ENCODE measurements at places on chromosomes 3 and 15.

GRCh38 chr3:148186881-148187280 is 510.8 kb upstream of the AGTR1 start:
- no peaks in the 10 kb centered on the region for H3K36me3 ChIP-seq
- no peak for DNase-seq
- H3K4me3 ChIP-seq = no peak overlapping the region
- H3K27ac ChIP-seq = no peak overlapping the region
- no peaks in the 10 kb centered on the region for H3K4me1 ChIP-seq
- no peaks in the 10 kb centered on the region for H3K27me3 ChIP-seq

- DNase-seq = no peak
- no peaks in the 10 kb centered on the region for H3K27me3 ChIP-seq
- peak overlapping the region; percentile 9 for H3K27ac ChIP-seq
- peaks cover 12% of the 10 kb centered on the region for H3K4me1 ChIP-seq
- peaks cover 14% of the 10 kb centered on the region for H3K36me3 ChIP-seq
These were observed 23.4 kb upstream of the GATM start for GRCh38 chr15:45401665-45402161.

DNA sequence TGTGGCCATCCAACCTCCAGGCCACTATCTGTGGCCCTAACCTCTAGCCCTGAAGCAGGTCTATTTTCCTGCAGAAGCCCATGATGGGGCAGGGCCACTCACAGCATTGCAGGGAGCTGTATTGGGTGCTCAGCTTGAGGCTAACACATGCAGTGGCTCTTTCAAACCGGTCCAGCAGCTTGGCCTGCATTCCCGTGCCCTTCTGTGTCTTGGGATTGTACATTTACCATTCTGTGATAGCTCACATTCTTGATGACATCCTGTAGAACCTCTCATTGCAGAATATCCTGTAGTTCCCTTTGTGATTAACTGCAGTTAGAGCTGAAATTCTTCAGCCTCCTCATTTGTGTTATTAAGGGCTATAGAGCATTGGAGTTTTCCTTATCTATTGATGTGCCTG is 60.8 kb upstream of the ANKRD34C start:
- DNase-seq = no peak
- no peaks in the 10 kb centered on the region for H3K36me3 ChIP-seq
- no peak overlapping the region for H3K27ac ChIP-seq
- no peak overlapping the region for H3K4me3 ChIP-seq
- H3K4me1 ChIP-seq = no peaks in the 10 kb centered on the region

DNA sequence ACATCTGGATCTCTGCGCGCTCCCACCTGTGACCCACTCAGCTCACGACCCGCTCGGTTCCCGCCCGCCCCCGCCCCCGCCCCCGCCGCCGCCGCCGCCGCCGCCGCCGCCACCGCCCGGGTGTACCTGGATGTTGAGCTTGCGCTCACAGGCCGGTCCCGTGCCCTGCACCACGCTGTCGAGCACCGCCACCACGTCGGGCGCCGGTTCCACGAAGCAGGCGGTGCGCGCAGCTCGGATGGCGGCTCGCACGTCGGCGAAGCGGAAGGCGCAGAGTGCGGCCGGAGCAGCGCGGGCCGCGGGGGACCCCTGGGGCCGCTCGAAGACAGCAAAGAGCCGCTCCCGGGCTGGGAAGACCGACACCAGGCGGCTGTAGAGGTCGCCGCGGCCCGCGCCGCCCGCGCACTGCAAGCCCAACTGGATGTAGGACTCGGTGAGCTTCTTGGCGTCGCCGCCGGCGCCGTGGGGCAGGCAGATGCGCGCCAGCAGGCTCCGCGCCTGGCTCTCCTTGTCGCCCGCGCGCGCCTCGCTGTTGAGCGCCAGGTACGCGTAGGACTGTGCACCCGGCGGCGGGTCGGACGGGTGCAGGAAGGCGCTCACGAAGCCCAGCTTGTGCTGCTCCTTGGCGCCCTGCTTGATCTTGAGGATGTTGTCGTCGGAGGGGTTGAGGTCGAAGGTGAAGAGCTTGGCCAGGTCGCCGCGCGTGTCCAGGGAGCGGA is 1.1 kb downstream of the PLXND1 start:
- peak overlapping the region; percentile 69 for H3K4me3 ChIP-seq
- H3K36me3 ChIP-seq = no peaks in the 10 kb centered on the region
- peak; percentile 45 for DNase-seq
- peak overlapping the region; percentile 8 for H3K27ac ChIP-seq
- no peaks in the 10 kb centered on the region for H3K27me3 ChIP-seq

DNA sequence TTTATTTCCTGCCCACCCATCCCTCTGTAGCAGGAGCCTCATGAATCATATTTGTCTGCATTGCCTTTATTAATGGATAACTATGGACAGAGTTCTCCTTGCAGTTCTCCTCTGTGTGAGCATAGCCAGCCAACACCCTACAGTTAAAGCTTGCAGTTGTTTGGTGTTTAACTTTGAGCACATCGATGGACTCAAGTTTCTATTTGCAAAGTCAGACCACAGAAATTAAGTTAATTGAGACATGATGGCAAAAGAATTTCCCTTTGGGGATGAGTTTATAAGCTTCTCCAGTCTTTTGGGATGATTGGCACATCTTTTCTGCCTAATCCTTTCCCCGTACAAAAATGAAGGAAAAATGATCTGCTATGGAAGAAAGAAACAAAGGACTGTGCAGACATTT is 398.9 kb upstream of the THBS1 start:
- no peak for DNase-seq
- H3K36me3 ChIP-seq = no peaks in the 10 kb centered on the region
- H3K27me3 ChIP-seq = no peaks in the 10 kb centered on the region
- no peak overlapping the region for H3K4me3 ChIP-seq

GRCh38 chr15:76576523-76577279 is 240.1 kb downstream of the ISL2 start:
- peak; percentile 70 for DNase-seq
- no peak overlapping the region for H3K4me3 ChIP-seq

GRCh38 chr3:130907966-130908365 is 14.1 kb downstream of the ATP2C1 start:
- no peak for DNase-seq
- H3K27me3 ChIP-seq = no peaks in the 10 kb centered on the region
- peaks cover 17% of the 10 kb centered on the region for H3K4me1 ChIP-seq
- H3K27ac ChIP-seq = no peak overlapping the region
- H3K36me3 ChIP-seq = no peaks in the 10 kb centered on the region

DNA sequence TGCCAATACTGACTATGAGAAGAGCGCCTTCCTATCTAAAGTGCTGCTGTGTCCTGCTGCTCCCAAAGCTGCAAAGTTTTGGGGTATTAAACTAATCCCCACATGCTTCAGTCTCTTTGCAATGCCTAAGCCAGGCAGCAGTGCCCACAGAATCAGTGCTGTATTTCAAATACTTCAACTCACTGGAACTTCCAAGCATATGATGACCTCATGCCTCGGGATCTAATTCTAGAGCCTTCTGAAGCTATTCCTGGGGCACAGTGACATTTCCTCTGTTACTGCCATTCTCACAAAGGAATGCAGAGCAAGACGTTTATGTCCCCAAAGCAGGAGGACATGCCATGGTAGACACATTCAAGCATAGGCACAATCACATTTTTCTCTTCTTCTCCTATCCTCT is 78.5 kb downstream of the CD200 start:
- H3K27ac ChIP-seq = no peak overlapping the region
- H3K27me3 ChIP-seq = no peaks in the 10 kb centered on the region
- H3K36me3 ChIP-seq = no peaks in the 10 kb centered on the region
- H3K4me3 ChIP-seq = no peak overlapping the region
- no peak for DNase-seq

GRCh38 chr3:12750223-12750622 is 8.8 kb downstream of the TMEM40 start:
- DNase-seq = peak; percentile 84
- no peaks in the 10 kb centered on the region for H3K36me3 ChIP-seq
- H3K4me1 ChIP-seq = peaks cover 12% of the 10 kb centered on the region
- H3K4me3 ChIP-seq = no peak overlapping the region

DNA sequence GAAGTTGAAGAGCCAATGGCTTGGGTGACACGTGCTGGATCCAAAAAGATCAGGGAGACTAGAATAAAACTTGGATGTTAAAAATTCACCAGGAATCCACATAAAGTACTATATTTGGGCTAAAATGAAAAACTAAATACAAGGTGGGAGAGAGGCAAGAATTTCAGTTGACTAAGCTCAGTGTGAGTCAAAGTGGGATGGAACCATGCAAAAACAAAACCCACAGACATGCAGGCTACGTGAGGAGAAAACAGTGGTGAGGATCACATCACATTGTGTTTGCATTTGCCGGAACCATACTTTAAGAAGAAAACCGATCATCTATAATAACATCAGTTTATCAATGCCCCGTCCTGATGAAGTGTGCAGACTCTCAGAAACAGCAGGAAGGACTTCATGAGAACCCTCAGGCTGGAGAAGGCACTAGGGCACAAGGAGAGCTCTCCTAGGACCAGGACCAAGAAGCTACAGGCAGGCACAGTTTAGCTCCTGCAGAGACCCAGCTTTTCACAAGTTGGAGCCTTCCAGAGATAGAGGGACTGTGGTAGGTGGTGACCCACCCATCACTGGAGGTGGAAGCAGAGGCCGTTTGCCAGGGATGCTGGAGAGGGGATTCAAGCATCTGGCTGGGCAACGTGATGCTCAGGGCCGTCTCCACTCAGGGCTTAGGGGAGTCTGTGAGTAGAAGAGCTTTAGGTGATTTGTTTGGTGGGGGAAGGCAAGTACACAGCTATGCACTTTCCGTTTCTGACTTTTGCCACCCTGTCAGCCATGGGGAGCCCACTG is 29.0 kb upstream of the NR2E3 start:
- no peak overlapping the region for H3K4me3 ChIP-seq
- peak; percentile 56 for DNase-seq
- H3K27me3 ChIP-seq = no peaks in the 10 kb centered on the region
- H3K36me3 ChIP-seq = no peaks in the 10 kb centered on the region
- peaks cover 16% of the 10 kb centered on the region for H3K4me1 ChIP-seq

GRCh38 chr3:49673715-49674496 is at the start of gene APEH:
Gene APEH (plus strand): TSS chr3:49674351. CDS start chr3:49674402, 51 bp downstream.
- H3K4me1 ChIP-seq = peaks cover 22% of the 10 kb centered on the region
- peak within 1 kb of the TSS; percentile 75 for H3K4me3 ChIP-seq
- no peaks in the 10 kb centered on the region for H3K27me3 ChIP-seq
- DNase-seq = peak; percentile 95
- peaks cover 9% of the 10 kb centered on the region for H3K36me3 ChIP-seq
- H3K27ac ChIP-seq = peak within 1 kb of the TSS; percentile 86

- H3K27ac ChIP-seq = no peak overlapping the region
- peaks cover 9% of the 10 kb centered on the region for H3K27me3 ChIP-seq
- no peak for DNase-seq
These were observed 53.2 kb upstream of the ADPGK start for GRCh38 chr15:72836676-72837330.

DNA sequence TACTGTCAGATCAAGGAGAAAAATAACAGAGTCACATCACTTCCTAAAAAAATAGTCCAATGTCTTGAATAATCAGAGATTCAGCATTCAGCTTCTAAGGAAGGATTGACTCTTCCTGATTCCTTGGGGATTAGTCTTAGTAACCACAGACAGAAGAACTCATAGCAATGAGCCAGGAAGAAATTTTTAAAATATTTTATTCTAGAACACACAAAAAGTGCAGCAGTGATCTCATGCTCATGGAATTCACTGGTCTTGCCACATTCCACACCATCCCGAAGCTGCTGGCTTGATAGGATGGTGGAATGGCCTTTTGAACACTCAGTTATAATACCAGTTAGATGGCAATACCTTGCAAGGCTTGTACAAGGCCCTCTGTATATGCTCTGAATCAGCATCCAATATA is 43.0 kb upstream of the ABI3BP start:
- H3K36me3 ChIP-seq = no peaks in the 10 kb centered on the region
- H3K4me3 ChIP-seq = no peak overlapping the region
- peaks cover 14% of the 10 kb centered on the region for H3K4me1 ChIP-seq
- H3K27ac ChIP-seq = peak overlapping the region; percentile 83
- peak; percentile 96 for DNase-seq

- DNase-seq = peak; percentile 8
- H3K27ac ChIP-seq = no peak overlapping the region
- H3K4me1 ChIP-seq = no peaks in the 10 kb centered on the region
- no peaks in the 10 kb centered on the region for H3K36me3 ChIP-seq
- H3K27me3 ChIP-seq = peaks cover 63% of the 10 kb centered on the region
- H3K4me3 ChIP-seq = no peak overlapping the region
These were observed 9.8 kb downstream of the ONECUT1 start for GRCh38 chr15:52780172-52780980.

- peaks cover 6% of the 10 kb centered on the region for H3K4me1 ChIP-seq
- no peaks in the 10 kb centered on the region for H3K36me3 ChIP-seq
- no peak overlapping the region for H3K4me3 ChIP-seq
These were observed 521.4 kb upstream of the TGFBR2 start for GRCh38 chr3:30084971-30085403.

- DNase-seq = no peak
- H3K4me1 ChIP-seq = no peaks in the 10 kb centered on the region
- no peak overlapping the region for H3K4me3 ChIP-seq
- peaks cover 6% of the 10 kb centered on the region for H3K36me3 ChIP-seq
- H3K27me3 ChIP-seq = no peaks in the 10 kb centered on the region
- no peak overlapping the region for H3K27ac ChIP-seq
These were observed 146.3 kb downstream of the P3H2 start for GRCh38 chr3:189974359-189974758.

GRCh38 chr15:29611057-29611456 is 211.2 kb downstream of the TJP1 start:
- no peak overlapping the region for H3K27ac ChIP-seq
- no peaks in the 10 kb centered on the region for H3K27me3 ChIP-seq
- H3K4me1 ChIP-seq = peaks cover 24% of the 10 kb centered on the region
- H3K36me3 ChIP-seq = no peaks in the 10 kb centered on the region
- no peak for DNase-seq
- H3K4me3 ChIP-seq = no peak overlapping the region

GRCh38 chr15:64622410-64623260 is 152.8 kb downstream of the RBPMS2 start:
- H3K4me3 ChIP-seq = no peak overlapping the region
- no peak for DNase-seq
- H3K4me1 ChIP-seq = peaks cover 6% of the 10 kb centered on the region
- H3K27me3 ChIP-seq = no peaks in the 10 kb centered on the region
- H3K27ac ChIP-seq = no peak overlapping the region

DNA sequence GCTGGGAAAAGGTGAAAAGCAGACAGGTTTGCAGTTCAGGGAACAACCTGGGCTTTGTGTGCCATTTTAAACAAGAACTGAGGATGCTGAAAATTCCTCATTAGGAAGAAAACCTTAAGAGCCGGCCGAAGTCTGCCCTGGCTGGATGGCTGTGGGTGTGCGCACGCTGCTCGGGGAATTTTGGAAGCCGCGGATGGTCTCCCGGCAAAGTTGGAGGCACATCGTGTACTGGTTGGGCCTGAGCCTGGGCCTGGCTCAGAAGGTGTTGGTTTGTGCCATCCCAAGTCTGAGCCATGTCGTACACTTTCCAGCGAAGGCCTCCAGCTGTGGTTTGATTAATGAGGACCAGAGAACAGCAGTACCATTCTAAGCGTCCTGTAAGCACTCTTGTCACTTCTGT is 188.2 kb downstream of the ATP10A start:
- no peak for DNase-seq
- no peak overlapping the region for H3K4me3 ChIP-seq
- peaks cover 16% of the 10 kb centered on the region for H3K4me1 ChIP-seq
- no peak overlapping the region for H3K27ac ChIP-seq
- H3K36me3 ChIP-seq = peaks cover 2% of the 10 kb centered on the region

GRCh38 chr15:73845507-73845906 is 27.9 kb upstream of the TBC1D21 start:
- H3K36me3 ChIP-seq = no peaks in the 10 kb centered on the region
- DNase-seq = no peak
- no peak overlapping the region for H3K4me3 ChIP-seq

All from astrocyte (in vitro differentiated cells and primary cell).